OCI-M1 (cell line): ENCODE measurements at places on chromosomes 5 and 9.

GRCh38 chr5:43646992-43647391 is 44.0 kb downstream of the NNT start:
- no peak for DNase-seq

DNA sequence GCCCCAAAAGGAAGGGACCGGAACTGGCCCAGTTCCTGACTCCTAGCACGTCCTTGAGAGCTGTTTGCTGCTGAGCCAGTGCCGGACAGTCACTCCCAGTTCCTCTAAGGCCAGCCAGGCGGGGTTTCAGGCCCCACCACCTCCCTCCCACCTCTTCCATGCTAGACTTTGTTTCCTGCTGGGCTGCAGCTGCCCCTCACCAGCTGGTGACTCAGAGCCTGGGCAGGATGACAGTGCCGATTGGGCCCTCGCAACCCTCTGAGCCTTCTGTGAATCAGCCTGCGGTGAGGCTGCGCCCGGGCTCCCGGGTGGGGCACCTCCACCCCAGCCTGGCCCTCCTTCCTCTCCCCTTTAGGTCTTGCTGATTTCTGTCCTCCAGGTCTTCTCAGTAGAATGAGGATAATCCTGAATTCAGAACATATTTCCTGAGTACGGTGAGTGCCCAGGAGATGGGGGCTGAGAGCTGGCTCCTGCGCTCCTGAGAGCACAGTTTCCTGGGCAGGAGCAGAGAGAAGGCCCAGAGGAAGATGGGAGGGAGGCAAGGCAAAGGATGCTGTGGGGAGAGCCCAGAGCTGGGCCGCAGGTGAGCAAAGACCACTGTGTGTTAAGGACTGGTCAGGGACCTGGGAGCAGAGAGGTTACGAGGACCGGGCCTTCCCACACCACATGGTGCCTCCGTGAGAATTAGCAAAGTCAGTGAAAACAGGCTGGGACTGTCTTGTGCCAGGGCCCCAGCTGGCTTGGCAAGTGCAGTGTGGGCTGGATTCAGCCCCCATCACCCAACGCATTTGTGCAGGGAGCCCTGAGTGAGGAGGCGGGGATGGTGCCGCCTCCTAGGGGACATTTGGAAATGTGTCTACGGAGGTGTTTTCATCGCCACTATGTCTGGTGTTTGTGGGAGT is 32.9 kb upstream of the STXBP1 start:
- DNase-seq, result peak; percentile 67

DNA sequence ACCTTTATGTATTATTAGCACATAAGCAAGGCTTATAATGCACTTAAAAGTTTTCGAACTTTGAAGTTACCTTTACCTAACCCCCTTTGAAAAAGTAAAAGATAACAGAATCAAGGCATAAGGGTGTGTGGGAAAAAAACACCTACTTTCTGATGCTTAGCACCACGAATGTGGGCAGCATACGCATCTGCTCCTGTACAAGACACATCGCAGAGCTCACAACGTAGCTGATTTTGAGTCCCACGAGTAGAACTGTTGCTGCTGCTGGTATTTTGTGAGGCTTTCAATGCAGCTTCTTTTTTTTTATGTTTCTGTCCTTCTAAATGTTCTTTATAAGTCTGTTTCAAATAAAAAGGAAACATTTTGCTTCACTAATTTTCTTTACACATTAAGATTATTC is 40.8 kb downstream of the ZFR start:
- no peak for DNase-seq

DNA sequence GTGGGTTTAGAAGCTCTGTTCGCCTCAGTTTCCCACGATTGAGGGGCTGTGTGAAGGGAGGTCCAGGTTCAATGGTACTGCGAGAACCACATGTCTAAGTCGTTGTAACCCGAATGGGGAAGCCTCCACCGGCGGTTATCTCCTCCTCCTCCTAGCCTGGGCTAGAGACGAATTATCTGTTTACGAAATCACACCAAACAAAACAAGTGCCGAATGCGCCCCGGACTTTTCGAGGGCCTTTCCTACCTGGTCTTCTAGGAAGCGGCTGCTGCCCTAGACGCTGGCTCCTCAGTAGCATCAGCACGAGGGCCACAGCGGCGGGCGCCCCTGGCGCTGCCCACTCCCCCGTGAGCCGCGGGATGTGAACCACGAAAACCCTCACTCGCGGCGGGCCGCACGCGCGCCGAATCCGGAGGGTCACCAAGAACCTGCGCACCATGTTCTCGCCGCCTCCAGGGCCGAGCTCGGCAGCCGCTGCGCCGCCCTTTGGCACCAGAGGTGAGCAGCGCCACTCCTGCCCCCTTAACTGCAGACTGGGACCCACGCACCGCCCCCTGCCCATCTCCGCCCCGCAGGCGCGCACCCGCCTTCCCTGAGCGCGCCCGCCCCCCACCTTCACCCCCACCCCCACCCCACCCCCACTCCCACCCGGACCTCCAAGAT is at the start of gene CDKN2A:
CDKN2A (minus strand) TSS at position 500 of the 663 bp plus-strand sequence.
- DNase-seq, result peak; percentile 92
